ENCODE measurements at places on chromosomes 5 and 9.
A peak's percentile ranks its signal among the peaks of the same experiment; 100 is the strongest.

DNA sequence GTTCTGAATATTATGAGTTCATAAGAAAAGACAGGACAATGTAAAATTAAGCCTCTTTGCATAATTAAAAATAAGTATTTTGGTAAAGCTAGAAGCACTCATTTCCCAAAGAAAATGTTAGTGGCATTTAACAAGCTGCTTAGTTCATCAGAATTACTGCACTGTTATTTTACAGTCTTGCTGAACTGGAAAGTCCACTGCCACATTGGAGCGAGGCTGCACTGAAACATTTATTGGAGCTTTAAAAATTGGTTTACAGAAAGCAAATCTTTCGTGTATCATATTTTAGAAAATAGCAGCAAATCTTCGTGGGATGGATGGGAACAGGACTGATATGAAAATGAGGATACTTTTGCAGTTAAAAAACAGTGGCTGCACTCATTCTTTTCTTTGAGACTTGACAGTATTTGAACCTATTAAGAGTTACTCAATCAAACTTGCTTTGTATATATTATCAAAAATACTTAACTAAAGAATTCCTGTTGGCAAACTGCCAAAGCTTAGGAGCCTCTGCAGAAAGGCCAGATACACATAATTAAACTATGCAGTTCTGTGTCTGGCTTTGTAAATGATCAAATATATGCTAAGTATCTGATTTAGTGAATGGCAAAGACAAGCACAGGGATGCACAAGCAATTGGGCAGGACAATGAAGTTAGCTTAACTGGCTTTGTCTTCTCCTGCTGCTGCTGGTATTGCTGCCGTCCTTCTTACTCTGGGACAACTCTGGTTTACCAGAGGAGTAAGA, 16.5 kb upstream of the FBXL7 start:
- DNase-seq, result no peak

GRCh38 chr5:2761921-2762488, 10.5 kb upstream of the IRX2 start:
- DNase-seq, result no peak

- no peak for DNase-seq
These were observed 217.0 kb downstream of the AP3B1 start for GRCh38 chr5:78077369-78078068.

- no peak for DNase-seq
These were observed 33.4 kb downstream of the MAP1B start for GRCh38 chr5:72140711-72141110.

GRCh38 chr5:32265902-32266301, 46.8 kb downstream of the MTMR12 start:
- DNase-seq, result no peak

DNA sequence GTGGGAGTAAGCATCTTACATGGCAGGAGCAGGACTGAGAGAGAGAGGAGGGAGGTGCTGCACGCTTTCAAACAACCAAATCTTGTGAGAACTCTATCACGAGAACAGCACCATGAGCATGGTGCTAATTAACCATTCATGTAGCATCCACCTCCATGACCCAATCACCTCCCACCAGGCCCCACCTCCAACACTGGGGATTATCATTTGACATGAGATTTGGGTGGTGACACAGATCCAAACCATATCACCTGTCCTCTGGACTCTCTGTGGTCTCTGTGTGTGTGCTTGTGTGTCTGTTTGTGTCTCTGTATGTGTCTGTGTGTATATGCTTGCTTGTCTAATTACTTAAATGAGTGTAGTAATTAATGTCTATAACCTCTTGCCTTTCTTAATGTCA, 31.1 kb downstream of the SEC61B start:
- DNase-seq, result no peak

DNA sequence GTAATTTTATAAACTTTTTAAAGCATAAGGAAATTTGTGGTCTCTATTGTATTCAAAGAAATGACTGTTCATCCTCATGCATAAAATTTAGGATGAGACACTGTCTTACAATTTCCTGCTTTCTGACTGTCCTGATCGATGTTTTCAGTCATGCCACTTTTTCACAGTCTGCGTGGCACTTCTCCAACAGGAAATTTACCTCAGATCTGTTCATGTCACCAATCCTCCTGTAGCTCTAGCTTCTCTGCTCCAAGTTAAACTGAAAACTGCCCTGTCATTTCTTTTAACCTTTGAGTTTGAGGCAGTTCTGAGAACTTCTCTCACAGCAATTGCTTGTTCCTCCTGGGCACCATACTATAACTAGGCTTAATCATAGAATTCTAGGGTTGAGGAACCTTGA, 455.1 kb downstream of the EFNA5 start:
- DNase-seq, result no peak

DNA sequence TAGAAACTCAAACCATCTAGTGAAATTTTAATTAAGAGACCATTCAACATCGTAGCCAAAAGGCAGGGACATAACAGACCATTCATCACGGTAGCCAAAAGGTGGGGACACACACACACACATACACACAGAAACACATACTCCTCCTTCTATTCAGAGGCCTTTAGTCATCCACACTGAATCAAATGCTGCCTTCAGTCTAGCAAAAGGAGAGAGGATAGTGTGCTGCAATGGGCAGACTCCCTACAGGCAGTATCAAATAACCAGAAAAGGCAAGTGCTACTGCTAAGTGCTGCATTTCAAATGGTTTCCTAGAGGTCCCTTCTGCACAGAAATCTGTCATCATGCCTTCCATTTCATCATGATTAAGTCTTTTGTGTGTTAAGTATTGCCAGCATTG, 303.9 kb downstream of the TRIM32 start:
- no peak for DNase-seq

GRCh38 chr9:2479056-2479565, 142.5 kb upstream of the VLDLR start:
- DNase-seq, result no peak

- peak; percentile 36 for DNase-seq
These were observed 527.7 kb upstream of the WWC1 start for GRCh38 chr5:167763772-167764171.

GRCh38 chr5:151880324-151880723, 44.3 kb downstream of the GLRA1 start:
- no peak for DNase-seq

DNA sequence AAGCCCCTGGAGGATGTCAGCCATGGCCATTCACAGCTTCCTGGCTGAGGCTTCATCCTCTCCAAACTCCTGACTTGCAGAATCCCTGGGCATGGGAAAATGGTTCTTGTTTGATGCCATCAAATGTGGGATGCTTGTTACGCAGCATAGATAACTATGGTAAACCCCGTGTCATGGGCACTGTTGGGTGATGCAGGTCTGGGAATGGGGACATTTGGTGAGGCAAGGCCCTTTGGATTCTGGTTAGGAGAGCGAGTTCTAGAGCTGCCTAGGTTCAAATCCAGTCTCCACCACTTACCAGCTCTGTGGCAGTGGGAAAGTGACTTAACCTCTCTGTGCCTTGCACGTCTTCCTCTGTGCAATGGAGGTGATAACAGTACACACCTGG, 41.7 kb upstream of the ANKRD33B start:
- no peak for DNase-seq

All from amniotic stem cell (primary cell).